T-helper 1 cell (primary cell): ENCODE measurements at places on chromosomes 13 and 19.

DNA sequence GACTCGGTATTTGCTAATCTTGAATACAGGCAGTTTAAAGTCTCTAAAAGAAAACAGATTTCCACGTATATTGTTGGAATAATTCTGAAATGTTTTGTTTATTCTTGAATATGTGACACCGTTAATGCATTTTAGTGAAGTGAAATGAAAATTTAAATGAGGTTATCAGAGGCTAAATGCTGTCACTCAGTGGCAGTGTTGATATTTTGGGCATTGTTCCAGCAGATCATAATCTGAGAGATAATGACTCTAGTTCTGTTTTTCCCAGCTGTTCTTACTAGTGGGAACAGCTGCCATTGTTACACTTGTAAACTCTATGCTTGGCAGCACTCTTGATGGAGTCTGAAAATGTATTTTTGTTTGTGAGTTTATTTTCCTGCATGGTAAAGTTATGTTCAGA is 365.6 kb upstream of the SLC10A2 start:
- DNase-seq, result no peak

DNA sequence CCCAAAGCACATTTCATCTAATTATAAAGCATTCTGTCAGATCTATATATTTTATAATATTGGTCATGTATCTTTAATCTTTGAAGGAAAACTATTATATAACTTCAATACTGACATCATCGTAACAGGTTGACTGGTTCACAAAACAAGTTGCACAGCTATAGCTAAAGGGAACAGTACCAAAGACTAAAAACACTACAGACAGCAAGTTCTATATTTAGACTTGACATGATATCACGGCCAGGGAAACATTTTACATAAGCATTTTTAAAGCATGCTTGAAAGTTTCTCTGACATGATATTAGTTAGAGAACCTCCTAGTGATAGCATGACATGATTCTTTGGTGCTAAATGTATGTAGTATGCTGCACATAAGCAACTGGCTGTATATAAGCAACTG is 182.5 kb downstream of the NDFIP2 start:
- DNase-seq, result no peak

GRCh38 chr19:15238639-15239155 is 6.4 kb upstream of the EPHX3 start:
- DNase-seq, result no peak

DNA sequence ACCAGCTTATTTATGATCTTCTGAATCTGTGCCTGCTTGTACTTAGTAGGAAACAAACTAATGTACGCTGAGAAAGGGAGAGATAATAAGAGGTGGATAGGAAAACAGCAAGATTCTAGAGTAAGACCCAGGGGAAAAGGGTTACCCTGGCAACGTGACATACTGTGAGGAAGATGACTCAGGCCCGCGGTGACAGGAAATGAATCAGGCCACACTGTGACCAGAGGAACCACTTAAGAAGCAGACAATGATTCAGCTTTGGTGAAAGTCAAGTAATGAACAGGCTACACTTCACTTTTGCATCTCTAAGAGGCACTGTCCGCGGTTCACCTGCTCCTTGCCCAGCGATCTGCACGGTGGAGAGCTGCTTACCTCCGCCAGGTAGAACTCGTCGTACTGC is 158.2 kb downstream of the NALCN start:
- DNase-seq, result peak; percentile 22

GRCh38 chr13:92719868-92720267 is 506.7 kb upstream of the GPC6 start:
- no peak for DNase-seq

DNA sequence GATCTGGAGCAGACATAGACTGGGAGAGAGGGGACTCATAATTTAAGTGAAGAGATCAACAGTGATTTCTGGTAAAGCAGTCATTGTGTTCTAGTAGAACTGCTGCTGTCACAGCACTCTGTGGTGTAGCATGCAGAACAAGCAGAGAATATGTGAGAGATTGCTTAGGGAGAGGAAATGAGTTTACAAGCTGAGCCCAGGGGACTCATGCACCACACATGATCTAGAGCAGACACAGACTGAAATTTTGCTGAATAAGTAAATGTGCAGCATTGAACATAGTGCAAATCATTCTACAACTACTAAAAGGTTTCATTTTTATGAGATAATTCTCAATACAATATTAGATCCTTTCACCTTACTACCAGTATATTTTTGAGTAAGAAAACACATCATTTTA is 125.7 kb downstream of the MYO16 start:
- no peak for DNase-seq
